ENCODE measurements at places on chromosomes 7 and 10.
A peak's percentile ranks its signal among the peaks of the same experiment; 100 is the strongest.

GRCh38 chr7:1526271-1526754, 4.2 kb upstream of the MAFK start:
- no peak for DNase-seq

DNA sequence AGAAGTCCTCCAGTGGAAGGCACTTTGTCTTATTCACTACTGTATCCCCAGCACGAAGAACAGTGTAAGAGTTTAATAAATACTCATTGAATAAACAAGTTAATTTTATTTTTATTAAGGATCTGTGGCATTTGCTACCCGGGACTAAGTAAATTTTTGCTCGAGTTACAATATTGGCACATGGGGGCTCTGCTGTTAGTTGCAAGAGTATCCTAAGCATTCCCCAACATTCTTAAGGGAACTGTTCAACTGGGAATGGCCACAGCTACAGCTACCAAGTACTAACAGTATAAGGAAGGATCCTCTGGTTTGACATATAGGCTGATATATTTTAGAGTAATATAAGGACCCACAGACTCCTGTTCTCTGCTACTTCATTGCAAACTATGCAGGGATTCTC, 8.7 kb upstream of the LRRTM3 start:
- no peak for DNase-seq

- DNase-seq = no peak
Measured at GRCh38 chr10:88745633-88746032, 14.2 kb upstream of the LIPN start.

GRCh38 chr10:89348481-89348880, 20.7 kb downstream of the IFIT3 start:
- DNase-seq = no peak

DNA sequence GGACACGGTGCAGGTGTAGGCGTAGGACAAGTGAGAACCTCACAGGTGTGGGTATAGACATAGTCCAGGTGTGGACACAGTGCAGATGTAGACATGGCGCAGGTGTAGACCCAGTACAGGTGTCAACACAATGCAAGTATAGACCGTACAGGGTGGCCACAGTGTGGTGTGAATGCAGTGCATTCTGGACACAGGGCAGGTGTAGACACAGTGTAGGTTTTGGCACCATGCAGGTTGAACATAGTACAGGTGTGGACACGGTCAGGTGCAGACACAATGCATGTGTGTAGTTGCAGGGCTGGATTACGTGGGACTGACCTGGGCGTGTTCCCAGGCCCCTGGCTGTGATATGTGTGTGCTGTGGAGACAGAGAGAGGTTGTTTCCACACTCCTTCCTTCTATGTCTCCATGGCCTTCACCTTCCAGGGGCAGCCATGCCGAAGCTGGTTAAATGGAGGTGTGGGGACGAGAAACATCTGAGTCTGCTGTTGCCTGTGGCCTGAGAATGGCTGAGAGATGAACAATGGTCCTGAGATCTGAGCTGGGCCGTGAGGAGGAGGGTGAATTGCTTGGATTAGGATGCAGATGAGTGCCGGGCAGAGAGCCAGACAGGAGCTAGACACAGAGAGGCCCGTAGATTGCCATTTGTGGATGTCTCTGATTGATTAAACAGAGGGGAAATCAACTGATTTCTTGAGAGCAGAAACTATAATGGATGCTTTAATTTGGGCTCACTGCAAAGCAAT, 343.9 kb upstream of the SHH start:
- DNase-seq = no peak

GRCh38 chr10:74310652-74311257, 159.7 kb downstream of the ADK start:
- no peak for DNase-seq

DNA sequence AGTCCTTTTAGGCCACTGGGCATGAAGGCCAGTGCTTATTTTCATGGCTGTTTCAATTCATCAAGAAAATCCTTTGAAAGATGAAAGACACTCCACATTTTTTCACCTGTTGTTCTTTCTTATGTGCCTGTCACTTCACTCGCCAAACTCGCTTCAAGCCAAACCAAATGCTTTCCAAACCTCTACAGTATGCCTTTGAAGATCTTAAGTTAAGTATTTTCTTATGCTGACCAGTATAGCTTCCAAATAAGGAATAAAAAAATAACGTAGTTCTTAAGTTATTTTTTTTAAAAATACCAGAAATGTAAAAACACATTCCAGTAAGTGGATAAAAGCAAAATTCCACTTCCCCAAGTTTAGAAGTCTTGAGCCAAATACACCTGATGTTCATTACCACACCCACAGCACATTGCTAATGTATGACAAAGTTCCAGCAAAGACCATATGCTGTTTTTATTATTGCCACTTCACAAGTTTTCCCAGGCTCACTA, 186.1 kb downstream of the MTERF1 start:
- DNase-seq = peak; percentile 35

DNA sequence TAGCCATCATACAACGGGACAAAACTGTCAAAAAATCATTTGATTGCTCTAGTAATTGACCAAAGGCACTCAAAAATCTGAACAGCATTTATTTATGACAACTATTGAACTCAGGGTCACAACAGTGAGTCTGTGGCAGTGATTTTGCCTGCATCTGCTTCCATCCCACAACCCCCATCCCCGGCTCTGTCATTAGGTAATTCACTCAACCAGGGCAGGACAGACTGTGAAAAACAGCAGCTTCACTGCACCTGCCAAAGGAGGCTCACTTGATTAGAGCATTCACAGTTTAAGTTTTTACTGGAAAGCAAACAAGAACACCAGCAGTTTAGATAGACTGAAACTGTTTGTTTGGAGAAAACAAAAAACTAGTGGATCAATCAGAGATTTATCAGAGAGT, 22.2 kb downstream of the NRCAM start:
- DNase-seq = no peak

GRCh38 chr7:128846781-128847444, 15.7 kb upstream of the ATP6V1F start:
- no peak for DNase-seq

GRCh38 chr7:100506356-100506923, 22.7 kb downstream of the NYAP1 start:
- DNase-seq = no peak

DNA sequence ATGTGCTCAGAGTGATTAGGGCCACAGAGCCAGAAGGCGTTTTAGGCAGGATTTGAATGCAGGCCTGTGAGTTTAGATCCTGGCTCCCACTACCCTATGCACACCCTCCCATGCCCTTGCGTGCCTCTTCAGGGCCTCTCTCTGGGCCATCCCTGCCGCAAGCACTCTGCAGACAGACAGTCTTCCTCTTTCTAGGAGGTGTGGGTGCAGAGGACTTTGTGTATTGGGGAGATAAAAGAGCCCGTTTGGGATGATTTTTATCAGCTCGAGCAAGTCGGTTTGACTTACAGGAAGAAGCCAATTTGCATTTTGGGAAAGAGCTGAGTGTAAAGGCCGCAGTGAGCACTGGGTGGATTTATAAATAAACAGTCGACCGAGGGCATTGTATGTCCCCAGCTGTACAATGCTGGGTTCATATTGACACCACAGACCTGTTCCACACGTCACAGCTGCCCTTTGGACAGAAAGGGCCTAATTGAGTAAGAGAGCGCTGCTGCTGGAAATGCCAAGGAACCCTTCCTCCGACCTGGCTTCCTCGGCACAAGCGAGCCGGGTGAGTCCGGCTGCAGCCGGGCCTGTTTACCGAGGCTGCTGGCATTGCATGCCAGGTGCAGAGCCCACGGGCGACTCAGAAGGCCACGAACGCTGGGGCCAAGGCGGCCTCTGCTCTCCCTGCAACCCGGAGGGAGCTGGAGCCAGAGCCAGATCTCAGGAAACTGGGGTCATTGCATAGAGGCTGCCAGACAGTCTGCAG, 25.1 kb downstream of the ZMIZ1 start:
- DNase-seq = no peak

GRCh38 chr10:111967547-111967946, 216.0 kb downstream of the GPAM start:
- DNase-seq = no peak

DNA sequence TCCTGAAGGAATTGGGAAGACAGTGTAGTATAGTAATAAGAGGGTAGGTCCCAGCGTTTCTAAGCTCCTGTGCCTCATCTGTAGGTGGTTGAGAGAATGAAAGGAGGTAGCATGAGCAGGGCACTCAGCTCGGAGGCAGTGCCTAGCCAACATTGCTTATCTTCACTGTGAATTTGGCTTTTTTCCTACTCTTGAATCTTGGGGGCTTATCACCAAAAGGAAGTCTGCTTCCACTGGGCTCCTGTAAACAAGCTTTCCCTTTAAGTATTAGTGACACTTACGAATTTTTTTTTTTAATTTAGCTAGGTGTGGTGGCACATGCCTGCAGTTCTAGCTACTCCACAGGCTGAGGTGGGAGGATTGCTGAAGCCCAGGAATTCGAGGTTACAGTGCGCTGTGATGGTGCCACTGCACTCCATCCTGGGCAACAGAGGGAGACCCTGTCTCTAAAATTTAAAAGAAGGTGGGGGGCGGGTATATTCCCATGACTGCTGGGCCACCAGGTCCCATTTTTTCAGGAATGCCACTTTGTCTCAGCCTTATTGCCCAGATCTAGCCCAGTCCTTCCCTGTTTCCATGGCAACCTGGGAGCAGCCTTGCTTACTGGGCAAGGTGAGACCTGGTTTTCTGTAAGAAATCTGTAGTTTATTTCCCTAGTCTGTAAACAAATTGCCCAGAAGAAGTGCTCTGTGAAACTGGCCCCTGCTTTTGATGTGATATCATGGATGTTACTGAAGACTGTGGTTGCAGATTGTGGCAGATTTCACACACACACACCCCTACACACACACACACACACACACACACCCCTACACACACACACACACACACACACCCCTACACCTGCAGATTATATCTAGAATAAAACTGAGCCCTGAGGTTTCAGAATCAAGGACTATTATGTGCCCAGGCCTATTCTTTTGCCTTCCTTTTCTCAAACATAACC, 19.4 kb downstream of the OGDH start:
- no peak for DNase-seq

- peak; percentile 63 for DNase-seq
Measured at GRCh38 chr7:66146701-66147100, 32.1 kb downstream of the CRCP start.

DNA sequence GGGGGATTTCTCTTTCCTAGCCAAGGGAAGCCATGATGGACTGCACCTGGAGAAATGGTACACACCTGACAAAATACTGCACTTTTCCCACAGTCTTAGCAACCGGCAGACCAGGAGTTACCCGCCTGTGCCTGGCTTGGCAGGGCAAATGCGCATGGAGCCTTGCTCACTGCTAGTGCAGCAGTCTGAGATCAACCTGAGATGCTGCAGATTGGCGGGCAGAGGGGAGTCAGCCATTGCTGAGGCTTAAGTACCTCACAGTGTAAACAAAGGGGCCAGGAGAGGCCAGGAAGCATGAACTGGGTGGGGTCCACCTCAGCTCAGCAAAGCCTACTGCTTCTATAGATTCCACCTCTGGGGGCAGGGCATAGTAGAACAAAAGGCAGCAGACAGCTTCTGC, 49.4 kb downstream of the OR13A1 start:
- DNase-seq = no peak

- no peak for DNase-seq
Measured at GRCh38 chr7:2644562-2645273, 12.9 kb downstream of the TTYH3 start.

- DNase-seq = peak; percentile 23
Measured at GRCh38 chr10:114110174-114110972, 63.6 kb downstream of the CCDC186 start.

DNA sequence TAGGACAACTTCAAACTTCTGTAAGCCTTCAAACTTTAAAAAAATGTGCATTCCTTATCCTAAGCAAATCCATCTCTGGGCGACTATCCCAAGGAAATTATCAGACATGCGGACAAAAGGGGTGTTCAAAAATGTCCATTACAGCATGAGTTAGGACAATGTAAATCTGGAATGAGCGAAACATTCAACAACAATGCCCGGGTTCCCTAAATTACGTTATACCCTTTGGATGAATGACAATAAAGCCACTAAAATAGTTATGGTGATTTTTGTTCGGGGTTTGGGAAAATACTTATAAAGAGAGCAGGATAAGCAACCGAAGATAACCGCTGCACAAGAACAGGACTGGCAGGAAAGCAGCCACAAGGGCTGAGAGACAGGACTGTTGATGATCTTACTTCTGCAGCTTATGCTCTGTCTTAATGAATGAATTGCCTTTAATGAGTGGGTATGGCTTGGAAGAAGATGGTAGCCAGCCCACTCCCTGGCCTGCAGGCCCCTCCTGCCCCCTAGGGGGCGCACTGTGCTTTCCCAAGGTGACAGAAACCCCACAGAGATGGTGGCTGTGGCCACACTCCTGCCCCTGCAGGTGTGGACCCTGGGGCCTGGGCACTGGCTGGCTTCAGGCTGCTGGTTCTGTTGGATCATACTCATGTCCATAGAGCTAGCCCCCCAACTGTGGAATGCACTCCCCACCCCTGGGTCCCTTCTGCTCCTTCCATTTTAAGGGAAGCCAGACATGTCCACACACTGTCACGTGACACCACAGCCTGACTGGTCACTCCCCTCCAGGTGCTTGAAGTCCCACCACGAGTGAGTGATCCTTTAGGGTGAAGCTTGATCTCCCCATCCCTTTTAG, 45.0 kb downstream of the ZCCHC24 start:
- DNase-seq = peak; percentile 57

GRCh38 chr10:32461203-32461602, 15.3 kb downstream of the CCDC7 start:
- no peak for DNase-seq

DNA sequence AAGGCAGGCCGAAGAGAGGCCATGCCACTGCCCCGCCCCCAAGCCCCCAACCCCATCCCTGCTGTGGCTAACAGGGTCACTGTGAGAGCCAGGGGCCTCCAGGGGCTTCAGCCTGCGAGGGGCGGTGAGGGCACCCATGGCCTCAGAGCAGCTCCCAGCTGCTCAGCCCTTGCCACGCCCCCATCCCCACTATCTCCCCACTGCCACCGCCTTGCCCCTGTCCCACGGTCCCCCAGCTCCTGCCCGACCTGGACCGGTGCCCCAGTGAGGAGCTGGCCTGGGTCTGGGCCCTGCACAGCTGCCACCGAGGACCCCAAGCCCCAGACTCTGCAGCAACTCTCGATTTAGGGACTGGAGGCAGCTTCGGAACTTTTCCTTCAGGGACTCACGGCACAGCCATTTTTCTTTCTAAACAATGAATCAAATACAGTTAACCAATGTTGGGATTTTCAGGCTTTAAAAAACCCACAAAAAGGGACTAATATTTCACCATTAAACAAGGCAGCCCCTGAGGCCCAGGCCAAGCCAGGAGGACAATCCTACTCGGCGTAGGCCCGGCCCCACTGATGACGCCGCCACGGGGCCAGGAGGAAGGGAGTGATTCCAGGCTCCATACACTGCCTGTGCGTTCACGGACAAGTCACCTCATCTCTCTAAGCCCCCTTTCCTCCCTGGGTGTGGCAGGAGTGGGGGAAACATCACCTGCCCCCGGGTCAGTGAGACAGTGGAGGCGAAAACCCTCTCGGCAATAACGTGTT, 237.1 kb downstream of the ELFN1 start:
- DNase-seq = no peak

Measured in GM03348 (cell line).